ENCODE measurements at places on chromosomes 6 and 20.

DNA sequence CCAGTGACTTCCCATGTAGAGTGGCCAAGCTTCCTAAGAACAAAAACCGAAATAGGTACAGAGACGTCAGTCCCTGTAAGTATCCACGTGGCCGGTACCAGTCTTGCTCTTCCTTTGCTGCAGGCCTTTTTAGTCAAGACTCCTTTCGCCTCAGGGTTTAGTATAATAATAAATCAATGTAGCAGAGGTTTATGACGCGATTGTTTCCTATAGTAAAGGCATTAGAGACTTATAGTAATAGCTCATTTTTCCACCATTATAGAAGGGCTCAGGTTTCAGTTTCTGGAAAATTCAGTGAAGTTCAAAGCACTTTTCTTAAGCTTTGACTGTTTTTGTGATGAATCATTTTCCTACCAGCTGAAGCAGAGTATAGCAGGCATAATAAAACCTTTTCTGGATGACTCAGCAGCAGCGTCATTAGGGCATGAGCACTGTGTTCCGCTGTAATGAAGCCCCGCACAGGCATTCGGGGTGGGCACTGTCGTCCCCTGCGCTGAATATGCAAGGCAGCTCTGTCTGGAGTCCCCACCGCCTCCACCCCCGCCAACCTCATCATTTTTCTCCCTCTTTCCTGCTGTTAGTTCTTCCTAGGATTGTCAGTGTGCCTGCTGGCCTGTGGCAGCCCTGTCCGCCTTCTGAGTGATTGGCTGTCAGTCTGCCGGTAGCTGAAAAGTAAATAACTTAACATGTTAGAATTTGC lies 51.3 kb downstream of the PTPN1 start:
- DNase-seq = no peak

- no peak for DNase-seq
These were observed 36.8 kb downstream of the GCNT2 start for GRCh38 chr6:10557913-10558312.

DNA sequence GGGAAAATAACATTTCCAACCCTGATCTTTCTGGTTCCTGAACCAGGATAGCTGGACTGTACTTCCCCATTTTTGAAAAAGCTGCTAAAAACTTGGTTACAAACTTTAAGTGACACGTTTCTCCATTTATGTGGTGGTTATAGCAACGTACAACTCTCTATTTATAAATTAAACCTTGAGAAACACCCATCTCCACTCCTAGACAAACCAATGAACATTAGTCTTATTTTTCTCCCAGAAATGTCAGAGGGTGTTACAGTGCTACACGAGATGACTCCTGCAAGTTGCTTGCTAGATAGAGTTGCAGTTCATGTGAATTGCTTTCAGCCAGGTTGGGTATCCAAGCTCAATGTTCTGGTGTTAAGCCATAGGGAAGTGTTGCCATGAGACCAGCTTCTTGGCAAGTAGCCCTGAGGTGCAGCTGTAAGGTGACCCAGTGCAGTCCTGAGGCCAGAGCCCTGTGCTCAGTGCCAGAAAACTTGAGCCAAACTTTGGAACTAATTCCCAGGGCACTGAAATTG lies 51.3 kb upstream of the REV3L start:
- no peak for DNase-seq

- DNase-seq = no peak
These were observed 213.8 kb downstream of the LAMA2 start for GRCh38 chr6:129096651-129097290.

GRCh38 chr6:32110632-32111031 lies 1.5 kb upstream of the TNXB start:
- no peak for DNase-seq

DNA sequence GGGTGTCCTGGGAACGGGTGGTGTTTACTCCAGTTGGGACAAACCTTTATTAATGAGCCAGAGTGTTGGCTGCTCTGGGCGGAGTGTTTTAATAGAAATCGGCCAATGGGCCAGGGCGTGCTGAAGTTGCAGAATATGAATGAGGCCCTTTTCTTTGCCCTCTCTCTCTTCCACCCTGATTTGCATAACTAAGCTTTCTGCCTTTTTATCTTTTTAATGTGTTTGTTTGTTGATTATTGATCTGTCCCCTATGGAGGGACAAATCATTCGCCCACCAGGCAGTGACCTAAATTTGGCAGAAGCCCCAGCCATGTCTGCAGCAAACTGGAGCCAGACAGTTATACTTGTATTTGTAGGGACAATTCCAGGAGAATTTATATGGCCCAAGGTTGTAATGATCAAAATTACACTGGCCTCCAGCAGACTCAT lies 420.9 kb downstream of the PREX1 start:
- DNase-seq = no peak

GRCh38 chr6:55469951-55470366 lies 109.0 kb downstream of the HMGCLL1 start:
- no peak for DNase-seq

GRCh38 chr6:38290133-38290799 lies 349.5 kb downstream of the BTBD9 start:
- no peak for DNase-seq

DNA sequence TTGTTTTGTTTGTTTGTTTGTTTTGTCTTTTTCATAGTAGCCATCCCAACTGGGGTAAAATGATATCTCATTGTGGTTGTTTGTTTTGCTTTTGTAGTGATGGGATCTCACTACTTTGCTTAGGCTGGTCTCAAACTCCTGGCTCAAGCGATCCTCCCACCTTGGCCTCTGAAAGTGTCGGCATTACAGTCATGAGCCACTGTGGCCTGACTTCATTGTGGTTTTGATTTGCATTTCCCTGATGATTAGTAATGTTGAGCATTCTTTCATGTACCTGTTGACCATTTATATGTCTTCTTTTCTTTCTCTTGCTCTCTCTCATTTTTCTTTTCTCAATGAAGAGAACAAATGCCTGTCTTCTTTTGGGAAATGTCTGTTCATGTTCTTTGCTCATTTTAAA lies 30.8 kb upstream of the HLA-DOA start:
- DNase-seq = no peak

DNA sequence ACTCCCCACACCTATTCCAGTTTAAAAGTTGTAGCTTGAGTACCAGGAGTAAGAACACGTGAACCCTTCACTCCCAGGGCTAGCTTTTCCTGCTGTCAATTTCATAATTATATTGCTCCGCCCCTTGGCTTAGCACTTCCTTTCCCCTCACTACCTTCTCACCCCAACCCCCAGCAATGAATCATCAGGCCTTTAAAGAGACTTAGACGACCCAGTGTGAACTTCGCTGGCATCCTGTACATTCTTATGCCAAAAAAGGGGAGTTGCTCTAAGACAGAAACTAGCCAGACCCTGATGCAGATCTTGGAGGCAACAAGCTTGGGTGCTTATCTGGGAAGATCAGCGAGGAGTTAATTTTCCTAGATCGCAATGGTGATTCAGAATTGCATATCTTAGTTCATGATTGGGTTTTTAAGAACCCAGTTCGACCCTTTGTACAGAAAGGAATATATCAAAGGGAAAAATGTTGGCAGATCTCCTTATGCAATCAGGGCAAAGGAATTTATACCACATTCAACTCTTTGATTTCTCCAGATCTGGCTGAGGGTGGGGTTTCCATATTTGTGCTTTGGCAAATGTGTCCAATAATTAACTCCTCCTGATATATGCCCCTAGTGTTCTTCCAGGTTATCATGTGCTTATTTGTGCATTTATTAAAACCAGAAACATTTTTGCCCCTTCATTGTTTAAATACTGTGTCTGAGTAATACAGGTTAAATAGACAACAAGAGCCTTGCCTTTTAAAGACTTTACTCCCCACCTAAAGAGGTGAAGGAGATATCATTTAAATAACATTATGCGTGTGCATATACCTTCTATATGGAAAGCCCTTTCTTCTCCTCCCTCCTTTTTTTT lies 8.1 kb upstream of the ATXN1 start:
- peak; percentile 36 for DNase-seq

GRCh38 chr20:56111961-56112730 lies 106.8 kb upstream of the CBLN4 start:
- no peak for DNase-seq

DNA sequence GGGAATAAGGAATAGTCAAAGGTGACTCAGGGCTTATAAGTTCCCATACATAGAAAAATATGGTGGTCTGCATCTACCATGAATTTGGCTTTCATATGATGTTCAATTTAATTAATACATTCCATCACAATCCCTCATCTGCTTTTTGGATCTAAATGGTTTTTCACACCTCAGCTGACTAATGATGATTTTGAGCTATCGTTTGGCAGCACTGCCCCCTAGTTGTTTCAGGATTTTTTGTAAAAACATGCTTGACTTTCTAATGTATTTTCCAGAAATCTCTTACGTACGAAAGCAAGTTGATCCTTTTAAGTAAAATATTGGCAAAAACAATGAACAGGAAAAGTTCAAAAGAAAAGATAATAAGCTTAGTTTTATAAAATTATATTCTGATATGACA lies 408.6 kb upstream of the ADGRB3 start:
- DNase-seq = no peak

DNA sequence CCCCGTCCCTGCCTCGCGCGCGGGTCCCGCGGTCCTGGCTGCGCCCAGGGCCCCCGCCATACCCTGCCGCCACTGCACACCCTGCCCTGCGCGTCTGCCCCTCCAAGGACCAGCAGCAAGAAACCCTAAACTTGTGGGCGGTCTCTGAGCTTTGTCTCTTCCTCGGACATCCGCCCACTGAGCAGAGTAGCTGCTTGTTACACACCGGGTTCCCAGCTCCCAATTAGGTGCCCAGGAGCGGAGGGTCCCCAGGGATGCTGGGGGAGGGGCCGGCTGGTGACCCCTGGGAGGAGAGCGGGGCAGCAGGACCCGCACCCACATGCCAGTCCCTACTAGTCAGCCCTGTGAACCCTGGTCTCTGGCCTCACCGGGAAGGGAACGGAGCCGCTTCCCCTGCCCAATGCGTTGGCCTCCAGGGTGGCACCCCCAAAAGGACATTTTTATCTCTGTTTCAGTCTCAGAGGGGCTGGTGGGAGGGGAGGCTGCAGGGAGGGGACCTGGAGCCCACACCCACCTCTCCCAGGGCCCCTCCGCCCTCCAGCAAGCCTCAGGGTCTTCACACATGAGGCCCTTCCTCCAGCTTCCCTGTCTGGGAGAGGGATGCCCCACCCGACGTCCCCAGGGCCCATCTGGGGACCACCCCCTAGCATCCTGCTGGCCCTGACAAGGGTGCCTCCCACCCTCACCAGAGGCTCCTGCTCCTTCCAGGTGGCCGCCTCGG lies 10.5 kb downstream of the STMN3 start:
- no peak for DNase-seq

DNA sequence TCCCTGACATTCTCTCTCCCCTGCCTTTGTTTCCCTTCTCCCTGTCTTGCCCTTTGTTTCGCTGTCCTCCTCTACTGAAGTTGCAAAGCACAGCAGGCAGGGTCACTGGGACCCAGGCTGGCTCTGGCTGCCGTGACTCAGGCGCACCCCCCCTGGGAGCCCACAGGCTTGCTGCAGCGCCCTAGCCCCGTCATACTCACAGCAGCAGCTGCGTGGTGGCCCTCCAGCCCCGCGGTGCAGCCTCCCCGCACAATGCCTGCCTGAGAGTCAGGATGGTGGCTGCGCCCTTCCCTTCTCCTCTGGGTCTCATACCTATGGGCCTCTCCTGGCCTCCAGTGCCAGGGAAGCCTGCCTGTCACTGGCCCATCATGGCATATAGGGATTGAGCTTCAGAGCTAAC lies 41.7 kb downstream of the TXNDC5 start:
- no peak for DNase-seq

DNA sequence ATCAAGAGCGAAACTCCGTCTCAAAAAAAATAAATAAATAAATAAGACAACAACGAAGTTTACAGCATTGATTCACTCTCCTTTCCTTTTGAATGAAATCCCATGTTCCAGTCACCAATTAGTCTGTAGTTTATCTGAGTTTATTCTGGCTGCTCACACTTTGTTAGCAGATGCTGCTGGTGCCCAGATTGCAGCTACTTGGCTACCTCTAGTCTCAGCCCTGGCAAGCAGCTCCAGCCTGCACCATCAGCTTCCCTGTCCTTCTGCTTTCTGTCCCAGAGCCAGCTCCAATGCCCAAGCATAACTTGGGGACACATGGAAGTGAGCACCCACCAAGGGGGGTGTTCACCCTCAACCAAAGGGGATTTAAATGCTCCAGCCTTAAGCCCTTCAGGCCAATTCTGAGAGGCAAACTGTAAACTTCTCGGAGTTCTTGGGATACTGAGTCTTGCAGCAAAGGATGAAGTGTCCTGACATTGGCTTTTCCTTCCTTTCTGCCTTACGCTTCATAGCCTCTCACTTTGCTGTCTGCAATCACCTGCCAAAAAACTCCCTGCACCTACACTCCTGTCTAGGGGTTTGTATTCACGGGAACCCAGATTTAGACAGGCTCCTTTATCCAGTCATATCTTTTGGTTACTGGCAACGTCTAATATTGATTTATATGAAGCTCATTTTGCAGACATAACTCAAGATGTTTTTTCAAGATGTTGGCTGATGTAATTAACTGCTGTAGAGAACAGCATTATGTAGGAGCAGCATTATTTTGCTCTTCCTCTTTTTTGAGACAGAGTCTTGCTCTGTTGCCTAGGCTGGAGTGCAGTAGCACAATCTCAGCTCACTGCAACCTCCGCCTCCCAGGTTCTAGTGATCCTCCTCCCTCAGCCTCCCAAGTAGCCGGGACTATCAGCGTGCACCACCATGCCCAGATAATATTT lies 9.8 kb upstream of the TASP1 start:
- no peak for DNase-seq

GRCh38 chr6:121434037-121434770 lies 1.2 kb upstream of the GJA1 start:
- no peak for DNase-seq

DNA sequence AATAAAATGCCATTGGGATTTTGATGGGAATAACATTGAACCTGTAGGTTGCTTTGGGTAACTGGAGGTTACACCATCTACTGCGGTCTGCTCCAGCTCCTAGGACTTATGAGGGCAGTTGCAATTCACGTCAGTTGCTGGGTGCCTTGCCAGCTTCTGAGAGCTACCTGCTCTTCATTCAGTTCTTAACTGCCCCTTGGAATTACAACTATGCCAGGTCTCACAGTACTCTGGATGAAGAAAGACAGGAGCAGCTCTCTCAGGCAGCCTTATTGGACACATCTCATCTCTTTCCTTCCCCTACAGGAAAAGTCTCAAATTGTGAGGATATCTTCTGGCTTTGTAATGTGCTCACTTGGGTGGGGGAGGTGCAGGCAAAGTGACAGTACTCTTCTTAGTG lies 1643.3 kb downstream of the GRIK2 start:
- DNase-seq = no peak

- no peak for DNase-seq
These were observed 1.2 kb downstream of the HIVEP1 start for GRCh38 chr6:12013307-12013719.

DNA sequence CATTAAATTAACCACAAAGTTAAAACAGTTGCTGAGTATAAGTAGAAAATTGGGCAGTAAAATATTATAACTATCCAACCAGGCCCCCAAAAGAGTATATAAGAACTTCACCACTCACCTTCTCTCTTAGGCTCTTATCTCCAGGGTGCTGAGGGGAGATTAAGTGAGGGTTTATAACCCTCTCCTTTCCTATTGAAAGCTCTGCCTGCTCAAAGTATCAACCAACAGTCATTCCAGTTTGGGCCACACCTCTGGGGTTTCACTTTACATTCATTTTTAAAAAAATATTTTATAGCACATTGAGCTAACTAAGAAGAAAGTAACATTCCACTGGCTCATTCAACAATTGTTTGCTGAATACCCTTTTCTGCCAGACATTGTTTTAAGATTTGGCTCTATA lies 22.1 kb downstream of the GSTA4 start:
- no peak for DNase-seq

GRCh38 chr20:57458400-57459160 lies 66.4 kb downstream of the CTCFL start:
- no peak for DNase-seq

GRCh38 chr6:1336246-1336843 lies 24.4 kb downstream of the FOXQ1 start:
- DNase-seq = no peak
